ENCODE measurements at places on chromosomes 2 and 18.

DNA sequence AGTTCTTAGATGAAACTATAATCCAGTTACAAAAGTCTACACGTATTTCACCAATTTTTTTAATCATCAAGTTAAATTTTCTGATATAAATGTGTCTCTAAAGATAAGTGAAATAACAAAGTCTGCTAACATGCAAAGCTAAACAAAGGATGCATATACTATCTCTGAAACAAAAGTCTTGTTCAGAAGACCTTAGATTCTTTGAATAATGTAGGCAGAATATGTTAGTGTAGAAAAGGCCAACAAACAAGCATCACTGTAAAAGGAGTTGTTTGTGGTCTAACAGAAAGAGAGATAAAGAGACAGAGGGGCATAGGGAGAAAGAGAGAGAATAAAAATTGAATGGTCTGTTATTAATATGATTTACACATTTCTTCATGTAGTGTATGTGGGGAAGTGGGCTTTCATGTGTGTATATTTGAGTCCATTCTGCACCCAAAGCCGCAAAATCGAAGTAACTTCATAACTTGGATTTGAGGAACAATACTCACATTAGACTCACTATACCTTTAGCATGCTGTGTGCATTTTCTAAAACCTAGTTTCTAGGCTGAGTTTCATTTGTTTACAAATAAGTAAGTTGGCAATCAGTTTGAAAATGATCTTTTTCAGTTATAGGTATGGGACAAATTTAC lies 734.8 kb upstream of the REG3G start:
- peak; percentile 60 for DNase-seq

DNA sequence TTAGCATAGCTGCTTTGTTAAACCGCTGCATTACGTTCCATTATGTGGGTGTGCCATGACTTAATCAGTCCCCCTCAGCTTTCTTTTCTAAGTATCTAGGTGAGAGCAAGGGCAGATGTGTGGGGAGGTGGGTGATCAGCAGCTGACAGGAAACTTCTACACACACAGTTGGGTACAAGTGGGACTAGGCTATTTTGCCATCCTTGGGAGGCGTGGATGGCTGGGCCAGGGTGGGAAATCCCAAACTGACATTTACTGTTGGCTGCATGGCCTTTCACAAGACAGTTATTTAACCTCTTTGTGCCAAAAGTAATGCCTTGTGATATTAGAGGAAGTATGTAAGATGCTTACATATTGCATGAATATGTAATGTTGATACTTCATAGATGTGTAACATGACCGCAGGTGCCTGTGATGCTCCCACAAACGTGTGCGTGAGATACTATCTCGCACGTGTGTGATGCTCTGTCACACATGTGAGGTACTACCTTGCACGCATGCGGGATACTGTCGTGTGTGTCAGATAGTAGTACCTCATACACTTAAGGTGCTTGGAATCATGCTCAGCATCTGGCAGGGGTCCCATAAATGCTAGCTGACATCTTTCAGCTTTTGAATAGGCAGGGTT lies 314.5 kb downstream of the PRKCE start:
- no peak for DNase-seq

DNA sequence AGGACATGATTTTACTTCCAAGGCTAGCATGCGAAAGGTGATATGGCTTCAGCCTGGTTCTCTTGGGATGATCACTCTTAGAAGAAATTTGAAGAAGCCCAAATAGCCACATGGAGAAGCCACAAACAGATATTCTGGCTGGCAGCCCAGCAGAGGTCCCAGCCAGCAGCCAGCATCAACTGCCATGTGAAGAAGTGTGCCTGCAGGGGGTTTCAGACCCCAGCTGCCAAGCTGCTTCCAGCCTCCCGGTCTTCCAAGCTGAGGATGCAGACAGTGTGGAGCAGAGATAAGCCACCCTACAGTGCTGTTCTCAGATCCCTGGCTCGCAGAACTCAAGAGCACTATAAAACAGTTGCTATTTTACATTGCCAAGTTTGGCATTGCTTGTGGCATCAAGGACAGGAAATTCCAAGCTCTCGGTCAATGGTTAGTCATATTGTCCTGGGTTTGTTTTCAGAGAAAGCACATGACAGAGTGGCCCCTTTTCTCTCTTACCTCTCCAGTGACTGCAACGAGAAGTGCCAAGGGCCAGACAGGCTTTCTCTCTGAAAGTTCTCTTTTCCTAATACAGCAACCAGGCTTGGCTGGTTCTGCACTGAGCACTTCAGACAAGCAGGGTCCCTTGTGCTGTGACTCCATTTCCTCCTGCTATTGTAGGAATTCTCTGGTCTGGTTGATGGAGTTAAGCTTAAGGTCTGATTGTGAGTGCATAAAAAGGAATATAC lies 223.7 kb downstream of the ANKRD30B start:
- DNase-seq, result no peak

- DNase-seq, result no peak
These were observed 142.0 kb downstream of the MBD5 start for GRCh38 chr2:148162871-148163270.

DNA sequence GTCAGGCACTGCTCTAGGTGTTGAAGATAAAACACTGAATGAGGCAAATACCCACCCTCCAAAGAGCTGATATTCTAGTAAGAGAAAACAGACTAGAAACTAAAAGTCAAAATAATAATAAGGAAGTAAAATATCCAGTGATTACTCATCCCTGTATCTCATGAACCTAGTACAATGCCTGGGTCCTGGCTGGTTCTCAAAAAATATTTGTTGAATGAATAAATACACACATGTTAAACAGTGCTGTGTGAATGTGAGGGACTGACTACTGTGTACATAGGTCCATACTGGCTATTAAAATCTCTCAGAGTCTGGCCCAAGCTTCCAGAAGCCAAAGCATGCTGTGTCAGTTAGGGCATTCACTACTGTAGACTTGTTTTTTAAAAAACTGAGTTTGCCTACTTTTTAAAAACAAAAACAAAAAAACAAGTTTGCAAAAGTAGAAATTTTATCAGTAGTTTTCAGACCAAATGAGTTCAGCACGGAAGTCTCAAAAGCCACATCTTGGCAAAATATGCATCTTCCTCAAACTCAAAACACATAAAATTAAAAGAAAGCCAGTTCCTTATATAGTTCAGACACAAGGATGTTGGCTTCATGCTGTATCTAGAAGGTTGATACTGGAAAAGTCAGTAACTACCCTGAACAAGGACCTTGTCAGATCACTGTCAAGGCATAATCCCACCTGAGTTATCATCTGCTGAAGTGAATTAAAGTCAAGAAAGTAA lies 136.2 kb downstream of the THADA start:
- DNase-seq, result no peak

GRCh38 chr2:195477248-195477995 lies 179.6 kb upstream of the SLC39A10 start:
- no peak for DNase-seq

DNA sequence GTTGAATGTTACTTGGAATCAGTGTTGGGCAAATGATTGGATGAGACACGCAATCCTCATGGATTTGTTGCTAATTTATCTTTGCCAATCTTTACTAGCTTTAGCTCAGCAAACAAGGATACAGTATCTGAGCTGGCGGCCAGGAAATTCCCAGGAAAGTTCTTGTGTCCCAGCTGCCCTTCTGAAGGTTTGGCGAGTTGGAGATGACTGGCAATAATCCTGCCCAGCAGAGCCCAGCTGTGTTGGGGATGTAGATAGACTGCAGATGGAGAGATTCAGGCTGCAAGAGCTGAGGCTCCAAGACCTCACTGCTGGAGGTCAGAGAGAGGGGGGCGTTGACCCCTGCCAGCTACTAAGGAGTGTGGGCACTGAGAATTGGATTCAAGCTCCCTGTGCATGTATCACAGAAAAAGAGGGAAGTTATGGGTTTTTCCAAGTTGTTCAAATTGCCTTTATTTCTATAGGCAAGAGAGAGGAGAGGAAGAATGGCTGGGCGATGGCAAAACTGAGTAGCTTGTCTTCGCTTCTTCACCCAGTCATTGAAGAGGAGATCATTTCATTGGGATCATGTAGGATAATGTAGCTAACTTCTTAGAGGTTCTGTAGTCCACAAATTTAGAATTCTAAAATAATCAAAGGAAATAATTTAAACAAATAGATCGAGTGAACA lies 506.8 kb upstream of the LRATD1 start:
- no peak for DNase-seq

DNA sequence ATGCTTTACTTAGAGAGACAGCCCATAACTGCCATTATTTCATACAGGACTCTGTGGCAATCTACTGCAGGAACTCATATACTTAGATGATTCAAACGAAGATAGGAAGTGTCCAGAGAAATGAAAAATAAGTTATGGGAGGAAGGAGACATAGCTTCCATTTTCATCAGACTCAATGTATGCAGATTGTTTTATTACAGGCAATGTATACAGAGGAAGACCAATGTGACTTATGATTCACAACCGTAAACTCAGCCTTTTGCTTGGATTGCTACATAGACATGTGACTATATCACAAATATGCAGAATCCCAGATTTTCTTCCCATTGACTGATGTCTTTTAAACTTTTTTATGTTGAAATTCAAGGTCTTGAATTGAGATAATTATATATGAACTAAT lies 793.4 kb downstream of the SATB2 start:
- DNase-seq, result no peak

GRCh38 chr2:174510583-174511189 lies 23.9 kb upstream of the GPR155 start:
- no peak for DNase-seq

DNA sequence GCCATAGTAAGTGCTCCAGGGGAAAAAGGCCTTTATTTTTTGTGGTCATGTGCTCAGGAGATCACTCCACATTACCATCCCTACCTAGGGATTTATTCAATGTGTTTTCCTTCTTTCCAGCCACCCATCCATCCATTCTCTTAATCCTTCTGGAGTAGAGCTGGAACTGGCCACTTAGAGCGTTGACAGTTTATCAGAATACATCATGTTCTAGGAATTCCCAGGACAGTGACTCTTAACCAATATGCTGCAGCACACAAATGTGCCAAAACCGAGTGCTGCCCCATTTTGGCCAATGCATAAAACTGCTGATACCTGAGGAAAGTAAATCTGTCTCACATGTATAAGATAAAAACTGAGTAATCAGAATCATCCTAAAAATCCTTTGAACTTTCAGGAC lies 63.7 kb downstream of the FARSB start:
- DNase-seq, result no peak

DNA sequence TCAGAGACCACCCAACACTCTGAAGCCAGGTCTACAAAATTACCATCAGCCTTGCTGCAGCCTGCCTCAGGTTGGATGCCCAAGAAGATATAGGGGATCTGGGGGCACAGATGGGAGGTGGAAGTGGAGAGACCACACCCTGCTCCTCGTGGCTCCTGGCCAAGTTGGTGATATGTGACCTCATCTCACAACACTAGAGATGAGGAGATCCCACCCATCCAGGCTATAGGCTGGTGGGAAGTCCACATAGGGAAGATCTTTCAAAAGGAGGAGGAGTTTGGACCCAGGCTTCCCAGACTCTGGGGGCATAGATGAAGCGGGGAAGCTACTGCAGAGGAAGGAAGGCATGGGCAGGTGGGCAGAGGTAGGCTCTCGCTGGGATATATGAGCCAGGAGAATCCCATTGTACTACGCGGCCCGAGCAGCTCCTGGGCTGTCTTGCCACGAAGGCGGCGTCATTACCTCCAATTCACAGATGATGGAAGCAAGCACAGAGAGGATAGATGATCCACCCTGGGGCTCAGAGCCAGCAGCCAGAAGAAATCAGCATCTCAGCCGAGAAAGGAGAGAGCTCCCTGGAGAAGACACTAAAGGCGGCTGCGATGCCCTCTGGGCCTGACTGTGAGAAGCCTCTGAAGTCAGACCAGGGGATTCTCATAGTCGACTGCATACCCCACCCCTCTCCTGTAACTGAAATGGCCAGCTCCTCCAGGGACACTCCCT lies 96.0 kb downstream of the RHOB start:
- no peak for DNase-seq

- no peak for DNase-seq
These were observed 1.5 kb upstream of the PROM2 start for GRCh38 chr2:95272781-95273180.

- no peak for DNase-seq
These were observed 90.1 kb upstream of the NEDD4L start for GRCh38 chr18:57953883-57954282.

GRCh38 chr18:50410894-50411293 lies 36.0 kb downstream of the SKA1 start:
- DNase-seq, result no peak

DNA sequence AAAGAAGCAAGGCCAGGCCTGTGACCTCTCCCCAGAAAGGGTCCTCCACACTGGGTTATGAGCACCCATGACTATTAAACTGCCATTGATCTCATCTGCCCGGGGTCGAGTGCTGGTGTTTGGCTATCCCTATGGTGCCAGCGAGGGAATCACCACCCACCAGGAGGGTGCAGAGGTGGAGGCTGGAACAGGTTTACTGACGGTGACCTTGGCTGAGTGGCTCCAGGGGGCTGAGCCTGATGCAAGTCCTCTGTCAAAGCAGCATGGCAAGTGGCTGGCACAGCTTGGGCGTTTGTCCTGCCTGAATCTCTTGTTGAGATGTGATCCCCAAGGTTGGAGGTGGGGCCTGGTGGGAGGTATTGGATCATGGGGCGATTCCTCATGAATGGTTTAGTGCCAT lies 196.4 kb upstream of the HDAC4 start:
- no peak for DNase-seq

DNA sequence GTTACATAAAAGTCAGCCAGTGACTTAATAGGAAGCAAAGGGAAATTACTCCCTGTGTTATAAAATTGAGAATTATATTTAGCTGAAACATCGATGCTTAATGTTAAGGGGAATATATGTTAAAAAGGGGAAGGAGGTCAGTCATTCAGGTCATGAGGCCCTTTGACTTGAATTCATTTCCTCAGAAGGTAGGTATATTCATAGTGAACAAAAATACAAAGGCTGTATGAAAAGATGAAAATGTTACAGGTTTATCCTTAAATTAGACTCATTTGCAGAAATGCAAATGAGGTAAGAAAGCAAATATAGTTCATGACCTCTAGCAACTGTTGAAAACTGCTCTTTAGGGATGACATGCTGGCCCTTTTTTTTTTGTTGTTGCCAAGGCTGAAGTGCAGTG lies 20.8 kb downstream of the MSH6 start:
- no peak for DNase-seq

DNA sequence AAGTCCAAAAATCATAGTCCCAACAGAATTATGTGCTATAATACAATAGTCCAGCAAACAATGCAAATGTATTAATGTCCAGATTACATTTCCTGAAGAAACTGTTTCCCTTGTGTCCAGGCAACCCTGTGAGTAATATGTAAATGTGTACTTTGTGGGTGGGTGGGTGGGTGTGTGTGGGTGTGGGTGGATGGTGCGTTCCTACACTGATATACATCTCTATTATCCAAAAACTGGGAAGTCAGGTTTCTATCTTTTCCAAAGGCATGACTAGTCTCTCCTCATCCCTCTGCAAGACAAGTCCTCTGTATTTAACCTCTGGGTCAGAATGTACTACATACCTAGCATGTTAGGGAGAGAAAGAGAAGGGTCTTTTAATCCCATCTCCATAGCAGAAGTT lies 71.6 kb downstream of the LNPK start:
- DNase-seq, result no peak

DNA sequence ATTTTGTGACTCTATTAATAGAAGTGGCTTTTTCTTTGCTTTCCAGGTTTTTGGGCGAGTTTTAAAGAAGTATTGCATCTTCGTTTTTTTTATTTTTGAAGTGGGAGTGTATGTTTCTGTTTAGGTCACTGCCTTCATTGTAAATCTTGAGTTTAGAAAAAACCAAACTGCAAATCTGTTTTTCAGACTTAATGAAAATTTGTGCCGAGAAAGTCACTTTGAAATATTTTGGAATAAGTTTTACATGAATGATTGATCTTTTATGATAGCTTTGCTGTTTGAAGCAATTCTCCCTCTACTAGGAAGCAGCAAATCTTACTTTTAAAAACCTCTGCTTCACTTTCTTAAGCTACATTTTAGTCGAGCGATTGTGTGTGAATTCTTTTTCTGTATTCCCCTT lies 2.2 kb downstream of the SMAD4 start:
- no peak for DNase-seq

Measured in midbrain (tissue), 1 donor.